Neural crest cell (in vitro differentiated cells): ENCODE measurements at places on chromosomes 7 and 10. TPM values are rescaled to one million over a fixed set of nuclear protein-coding genes. Genes with fewer than 3 reads are reported as not detected.
A peak's percentile ranks its signal among the peaks of the same experiment; 100 is the strongest.

GAD2 gene
- 0.14 TPM in 1 of 2 replicates, not detected in the other for total RNA-seq

ZNF804B gene
- total RNA-seq, result not detected in 2 replicates

RBP3 gene
- not detected in 2 replicates for total RNA-seq

GATA3 gene
- total RNA-seq, result 0.35 and 0.39 TPM in 2 replicates

AUTS2 gene
- total RNA-seq, result 148 and 152 TPM in 2 replicates

ENKUR gene
- 1.7 and 2.0 TPM in 2 replicates for total RNA-seq

PPP1R17 gene
- total RNA-seq, result 1.2 and 1.4 TPM in 2 replicates

CLDN4 gene
- 0.34 and 0.47 TPM in 2 replicates for total RNA-seq

BLVRA gene
- total RNA-seq, result 31.3 and 31.6 TPM in 2 replicates

TMEM72 gene
- total RNA-seq, result not detected in 2 replicates

PRKCQ gene
- 3.2 and 3.3 TPM in 2 replicates for total RNA-seq

GRCh38 chr10:132698211-132698751, 87.7 kb downstream of the NKX6-2 start:
- no peak for DNase-seq
- peaks cover 14% of the 10 kb centered on the region for H3K36me3 ChIP-seq
- H3K4me3 ChIP-seq, result no peak overlapping the region
- peaks cover 4% of the 10 kb centered on the region for H3K4me1 ChIP-seq
- peaks cover 32% of the 10 kb centered on the region for H3K27me3 ChIP-seq

DNA sequence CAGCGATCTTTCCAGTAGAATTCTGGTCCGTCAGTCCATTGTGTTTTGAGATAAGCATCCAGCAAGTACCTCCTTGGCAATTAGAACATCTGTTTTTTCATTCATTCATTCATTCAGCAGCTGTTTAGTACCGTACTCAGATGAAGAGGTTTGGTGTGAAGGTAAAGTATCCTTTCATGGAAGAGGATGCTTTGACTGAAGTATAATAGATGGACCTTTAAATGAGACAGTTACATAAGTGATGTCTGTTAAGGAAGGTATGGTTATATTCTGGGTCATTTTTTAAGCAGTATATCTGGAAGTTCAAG, 1.2 kb downstream of the MAPK8 start:
- peak overlapping the region; percentile 38 for H3K27ac ChIP-seq
- H3K36me3 ChIP-seq, result no peaks in the 10 kb centered on the region
- H3K4me1 ChIP-seq, result peaks cover 18% of the 10 kb centered on the region
- H3K4me3 ChIP-seq, result peak overlapping the region; percentile 87

- H3K4me3 ChIP-seq, result no peak overlapping the region
- H3K36me3 ChIP-seq, result no peaks in the 10 kb centered on the region
- H3K27ac ChIP-seq, result no peak overlapping the region
- peaks cover 2% of the 10 kb centered on the region for H3K27me3 ChIP-seq
Measured at GRCh38 chr10:128268015-128268722, 141.9 kb upstream of the MKI67 start.

DNA sequence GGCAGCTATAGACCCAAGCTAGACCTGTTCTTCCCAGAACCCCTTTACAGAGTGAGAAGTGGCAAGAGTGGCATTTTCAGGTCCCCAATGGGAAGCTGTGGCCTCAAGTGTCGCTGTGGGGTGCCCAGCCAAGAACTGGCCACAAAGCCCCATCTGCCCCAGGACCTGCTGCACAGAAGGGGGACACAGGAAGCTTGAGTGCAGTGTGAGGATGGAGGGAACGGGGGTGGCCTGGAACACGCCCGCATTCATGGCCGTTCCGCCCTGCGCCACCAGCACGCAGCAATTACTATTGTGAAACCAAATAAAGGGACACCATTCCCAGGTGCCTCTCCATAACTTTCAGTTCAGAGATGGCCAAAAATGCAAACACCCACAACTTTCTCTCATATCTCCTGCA, 237.6 kb upstream of the TCERG1L start:
- H3K27me3 ChIP-seq, result peaks cover 13% of the 10 kb centered on the region
- no peak for DNase-seq
- H3K36me3 ChIP-seq, result no peaks in the 10 kb centered on the region

- peaks cover 5% of the 10 kb centered on the region for H3K36me3 ChIP-seq
- H3K4me1 ChIP-seq, result no peaks in the 10 kb centered on the region
- no peak overlapping the region for H3K4me3 ChIP-seq
- no peak overlapping the region for H3K27ac ChIP-seq
- no peak for DNase-seq
Measured at GRCh38 chr10:58590152-58590840, 77.6 kb downstream of the BICC1 start.

GRCh38 chr7:18538554-18539250, 43.2 kb downstream of the HDAC9 start:
- peaks cover 8% of the 10 kb centered on the region for H3K4me1 ChIP-seq
- no peak overlapping the region for H3K27ac ChIP-seq
- no peak overlapping the region for H3K4me3 ChIP-seq
- H3K36me3 ChIP-seq, result peaks cover 3% of the 10 kb centered on the region
- H3K27me3 ChIP-seq, result no peaks in the 10 kb centered on the region
- no peak for DNase-seq

- H3K27ac ChIP-seq, result no peak overlapping the region
- no peak for DNase-seq
- no peak overlapping the region for H3K4me3 ChIP-seq
- H3K4me1 ChIP-seq, result no peaks in the 10 kb centered on the region
- H3K27me3 ChIP-seq, result no peaks in the 10 kb centered on the region
Measured at GRCh38 chr10:103925591-103925990, 7.6 kb upstream of the STN1 start.

DNA sequence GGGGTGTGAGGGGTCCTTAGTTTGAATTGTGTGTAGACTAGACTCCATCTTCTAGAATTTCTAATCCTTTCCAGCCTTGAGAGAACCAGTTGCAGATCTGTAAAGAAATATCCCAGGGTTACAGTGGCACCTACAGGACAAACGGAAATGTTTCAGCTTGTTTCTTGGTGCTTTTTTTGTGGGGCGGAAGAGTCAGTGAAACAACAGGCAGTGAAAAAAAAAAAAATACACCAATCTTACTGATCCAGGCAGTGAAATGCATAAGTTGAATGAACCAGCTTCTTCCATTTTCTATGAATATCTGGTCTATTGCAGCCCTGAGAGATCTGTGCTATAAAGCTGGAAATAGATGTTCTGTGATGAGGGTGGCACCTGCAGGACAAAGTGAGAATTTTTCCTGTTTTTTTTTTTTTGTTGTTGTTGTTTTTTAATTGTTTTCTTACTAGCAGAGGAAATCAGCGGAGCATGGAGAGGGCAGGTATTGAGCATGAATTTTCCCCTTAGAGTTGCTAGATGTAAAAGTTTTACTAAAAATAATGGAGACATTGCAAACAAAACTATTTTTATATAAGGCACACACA, 81.9 kb upstream of the DYNC1I1 start:
- peaks cover 17% of the 10 kb centered on the region for H3K4me1 ChIP-seq
- DNase-seq, result peak; percentile 32
- peak overlapping the region; percentile 1 for H3K4me3 ChIP-seq
- H3K27me3 ChIP-seq, result no peaks in the 10 kb centered on the region

- DNase-seq, result no peak
- no peaks in the 10 kb centered on the region for H3K36me3 ChIP-seq
- H3K4me1 ChIP-seq, result no peaks in the 10 kb centered on the region
- H3K27me3 ChIP-seq, result no peaks in the 10 kb centered on the region
- no peak overlapping the region for H3K4me3 ChIP-seq
Measured at GRCh38 chr7:68729371-68729770, 868.9 kb upstream of the AUTS2 start.

DNA sequence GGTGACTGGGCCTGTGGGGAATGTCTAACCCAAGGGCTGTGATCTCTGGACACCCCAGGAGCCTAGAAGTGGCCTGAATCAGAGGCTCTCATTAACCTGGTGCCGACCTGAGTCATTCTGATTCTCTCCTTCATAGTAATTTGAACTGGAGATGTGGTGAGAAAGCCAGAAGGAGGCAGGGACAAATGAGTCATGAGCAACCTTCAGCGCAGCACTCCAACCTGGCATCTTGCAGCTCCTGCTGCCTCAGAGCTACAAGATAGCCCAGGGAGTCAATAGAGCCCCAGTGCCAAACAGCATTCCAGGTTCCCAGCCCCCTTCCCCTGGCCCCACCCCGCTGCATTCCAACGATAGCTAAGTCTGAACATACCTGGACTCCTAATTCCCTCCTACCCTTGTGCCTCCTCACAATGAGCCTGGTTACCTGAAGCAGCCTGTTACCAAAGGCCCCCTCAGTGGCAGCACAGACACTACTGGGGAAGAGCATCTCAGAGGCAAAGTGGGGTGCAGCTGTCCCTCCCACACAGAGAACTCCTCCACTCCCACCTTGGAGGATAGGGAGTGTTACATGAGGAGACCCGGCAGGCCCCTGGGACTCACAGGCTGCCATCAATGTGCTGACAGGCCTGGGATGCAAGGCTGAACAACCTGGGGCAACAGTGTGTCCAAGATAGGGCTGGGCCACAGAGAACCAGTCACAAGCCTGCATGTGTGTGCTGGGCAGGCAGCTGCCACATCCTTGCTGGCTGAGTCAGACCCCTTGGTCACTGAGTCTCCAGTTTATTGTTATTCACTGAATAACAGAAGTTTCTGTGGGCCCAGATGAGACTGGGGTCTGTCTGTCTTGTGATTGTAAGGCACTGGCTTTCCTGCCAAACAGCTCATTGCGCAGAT, 76.8 kb upstream of the LEP start:
- no peaks in the 10 kb centered on the region for H3K36me3 ChIP-seq
- peaks cover 96% of the 10 kb centered on the region for H3K27me3 ChIP-seq
- DNase-seq, result no peak
- H3K4me3 ChIP-seq, result no peak overlapping the region
- H3K4me1 ChIP-seq, result peaks cover 7% of the 10 kb centered on the region
- H3K27ac ChIP-seq, result no peak overlapping the region

- peaks cover 11% of the 10 kb centered on the region for H3K4me1 ChIP-seq
- no peak overlapping the region for H3K27ac ChIP-seq
- no peaks in the 10 kb centered on the region for H3K36me3 ChIP-seq
- no peak for DNase-seq
Measured at GRCh38 chr10:70576803-70577517, 25.6 kb downstream of the PRF1 start.

DNA sequence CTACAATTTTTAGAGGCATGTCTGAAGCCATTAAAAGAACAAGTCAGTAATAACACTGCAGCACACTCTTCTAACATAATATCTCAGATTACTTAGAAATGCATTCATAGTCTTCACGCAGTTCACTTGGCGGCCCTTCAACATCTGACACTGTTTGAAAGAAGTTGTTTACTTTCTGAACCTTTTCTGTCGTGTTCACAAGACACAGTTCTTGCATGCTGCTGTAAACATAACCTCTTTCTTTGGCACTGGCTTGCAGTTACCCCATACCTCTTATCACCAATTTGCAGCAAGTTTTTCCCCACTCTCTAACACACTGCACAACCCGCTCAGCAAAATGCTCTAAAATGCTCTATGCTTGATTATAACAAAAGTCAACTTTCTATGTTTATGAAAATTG, 12.0 kb downstream of the PIP4K2A start:
- DNase-seq, result no peak
- no peak overlapping the region for H3K27ac ChIP-seq
- peaks cover 7% of the 10 kb centered on the region for H3K4me1 ChIP-seq
- no peaks in the 10 kb centered on the region for H3K27me3 ChIP-seq
- H3K4me3 ChIP-seq, result no peak overlapping the region

DNA sequence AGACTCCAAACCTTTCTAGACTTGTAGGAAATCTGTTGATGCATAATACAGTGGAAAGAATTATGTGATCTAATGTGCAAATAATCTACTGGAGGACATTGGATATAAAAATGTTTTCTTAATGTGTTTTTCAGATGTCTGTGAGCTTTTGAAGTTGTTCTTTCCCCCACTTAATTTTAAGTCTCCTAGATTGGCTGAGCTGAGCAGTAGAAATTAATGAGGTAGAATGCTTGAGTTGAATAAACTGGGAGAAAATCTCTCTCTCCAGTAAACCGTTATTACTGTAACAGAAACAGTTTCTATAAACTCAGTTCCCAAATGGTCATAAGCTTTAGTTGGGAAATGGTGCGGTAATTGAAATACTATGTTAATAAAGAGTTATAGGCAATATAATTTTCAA, 15.7 kb downstream of the CSGALNACT2 start:
- H3K36me3 ChIP-seq, result peaks cover 4% of the 10 kb centered on the region
- H3K27ac ChIP-seq, result no peak overlapping the region
- peaks cover 7% of the 10 kb centered on the region for H3K4me1 ChIP-seq
- no peaks in the 10 kb centered on the region for H3K27me3 ChIP-seq

DNA sequence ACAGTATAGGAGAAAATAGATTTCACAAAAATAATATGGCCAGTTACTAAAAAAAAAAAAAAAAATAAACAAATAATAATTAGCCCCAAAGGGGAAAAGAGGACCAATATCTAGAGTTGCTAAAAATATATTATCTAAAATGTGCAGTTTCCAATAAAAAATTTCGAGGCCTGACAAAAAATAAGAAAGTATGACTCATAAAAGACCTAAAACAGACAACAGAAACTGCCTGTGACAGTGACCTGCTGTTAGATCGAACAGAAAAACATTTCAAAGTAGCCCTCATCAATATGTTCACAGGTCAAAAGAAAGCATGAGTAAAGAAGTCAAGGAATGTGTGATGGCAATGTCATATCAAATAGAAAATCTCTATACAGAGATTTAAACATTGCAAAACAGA, 11.8 kb upstream of the TSPAN12 start:
- H3K27ac ChIP-seq, result no peak overlapping the region
- H3K27me3 ChIP-seq, result no peaks in the 10 kb centered on the region
- no peaks in the 10 kb centered on the region for H3K36me3 ChIP-seq
- no peak for DNase-seq
- no peak overlapping the region for H3K4me3 ChIP-seq
